NCI-H1436 treated with DMSO at 0.1 percent for 48 hours (cell line): ENCODE measurements at places on chromosomes 12 and 14.
A peak's percentile ranks its signal among the peaks of the same experiment; 100 is the strongest.

DNA sequence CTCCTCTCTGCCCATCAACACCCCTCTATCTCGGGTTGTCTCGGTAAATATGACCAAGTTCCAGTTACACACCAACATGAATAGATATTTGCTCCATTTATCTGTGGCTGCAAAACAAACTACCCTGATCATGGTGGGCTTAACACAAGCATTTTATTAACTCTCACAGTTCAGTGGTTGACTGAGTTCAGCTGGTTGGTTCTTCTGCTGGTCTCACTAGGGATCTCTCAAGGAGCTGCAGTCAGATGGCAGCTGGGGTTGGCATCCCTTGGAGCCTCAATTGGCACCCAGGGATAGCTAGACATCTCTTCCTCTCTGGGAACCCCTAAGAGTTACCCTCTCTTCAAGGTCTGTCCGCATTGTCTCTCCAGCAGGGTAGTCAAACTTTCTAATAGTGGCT, 25.4 kb downstream of the P2RX7 start:
- no peak for DNase-seq

- no peak for DNase-seq
Measured at GRCh38 chr12:31612819-31613218, 21.9 kb upstream of the DENND5B start.

- DNase-seq = no peak
Measured at GRCh38 chr14:22391908-22392565, 197.0 kb downstream of the DAD1 start.

DNA sequence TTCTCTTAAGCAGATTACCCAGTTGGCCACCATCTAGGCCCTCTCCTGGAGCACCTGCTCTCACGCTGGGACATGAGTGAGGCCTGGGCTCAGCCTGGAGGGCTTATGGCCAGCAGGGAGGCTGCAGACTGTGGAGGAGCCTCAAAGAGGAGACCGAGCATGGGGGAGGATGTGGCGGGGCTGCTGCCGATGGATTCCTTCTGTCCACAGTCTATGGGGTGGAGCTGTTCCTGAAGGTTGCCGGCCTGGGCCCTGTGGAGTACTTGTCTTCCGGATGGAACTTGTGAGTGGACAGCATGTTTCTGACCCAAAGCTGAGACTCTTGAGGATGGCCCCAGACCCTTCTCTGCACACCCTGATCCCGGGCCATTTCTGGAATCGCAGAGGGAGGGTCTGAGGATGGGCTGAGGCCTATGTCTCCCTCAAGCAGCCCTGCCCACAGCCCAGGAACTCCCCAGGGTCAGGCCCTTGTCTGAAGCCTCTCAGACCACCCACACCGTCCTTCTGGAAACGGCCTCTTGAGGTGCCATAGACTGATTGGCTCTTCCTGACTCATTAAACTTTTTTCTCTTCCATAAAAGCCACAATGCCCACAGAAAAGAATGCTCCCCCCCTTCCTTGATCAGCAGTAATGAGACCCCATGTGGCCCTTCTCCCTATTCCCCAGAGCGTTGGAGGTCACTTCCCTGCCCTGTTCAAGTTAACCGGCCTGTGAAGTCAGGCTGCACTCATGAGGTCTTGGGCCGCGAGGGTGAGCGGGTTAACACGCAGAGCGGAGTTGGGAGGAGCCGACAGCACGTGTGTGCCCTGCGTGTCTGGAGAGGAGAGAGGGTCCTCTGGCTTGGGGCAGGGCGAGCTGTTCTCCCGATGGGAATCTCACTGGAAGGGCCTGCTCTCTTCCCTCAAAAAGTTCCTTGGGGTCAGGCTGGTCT, 49.0 kb downstream of the SLC8B1 start:
- no peak for DNase-seq

- no peak for DNase-seq
Measured at GRCh38 chr14:64296561-64296960, 2.4 kb upstream of the ESR2 start.

GRCh38 chr12:85179680-85180270, 100.2 kb upstream of the ALX1 start:
- no peak for DNase-seq

- DNase-seq = no peak
Measured at GRCh38 chr12:92650228-92650822, 52.5 kb upstream of the PLEKHG7 start.

DNA sequence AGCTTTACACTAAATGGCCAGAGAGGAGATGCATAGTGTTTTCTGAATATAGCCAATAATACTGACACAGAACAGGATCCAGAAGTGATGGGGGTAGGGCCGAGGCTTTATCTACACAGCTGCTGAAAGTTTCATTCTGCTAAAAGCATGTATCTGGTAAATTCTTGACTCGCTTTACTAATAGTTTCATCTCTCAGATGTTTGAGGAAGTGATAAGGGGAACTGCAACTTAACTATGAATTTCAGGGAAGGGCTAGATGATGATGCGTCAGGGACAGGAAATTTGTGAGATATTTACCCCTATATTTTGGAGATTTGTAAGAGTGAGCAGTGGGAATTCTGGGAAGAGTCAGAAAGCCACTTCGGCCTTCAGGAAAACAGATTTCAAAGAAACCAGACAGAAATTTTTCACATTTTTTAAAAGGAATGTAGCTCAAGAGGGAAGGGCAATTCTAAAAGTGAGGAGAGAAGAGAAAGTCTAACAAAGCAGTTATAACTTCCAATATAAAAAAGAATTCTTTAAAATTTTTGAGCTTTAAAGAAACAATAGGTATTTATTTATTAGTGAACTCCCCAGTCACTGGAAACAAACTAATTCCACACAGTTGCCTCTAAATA, 243.1 kb downstream of the BCAT1 start:
- DNase-seq = no peak

DNA sequence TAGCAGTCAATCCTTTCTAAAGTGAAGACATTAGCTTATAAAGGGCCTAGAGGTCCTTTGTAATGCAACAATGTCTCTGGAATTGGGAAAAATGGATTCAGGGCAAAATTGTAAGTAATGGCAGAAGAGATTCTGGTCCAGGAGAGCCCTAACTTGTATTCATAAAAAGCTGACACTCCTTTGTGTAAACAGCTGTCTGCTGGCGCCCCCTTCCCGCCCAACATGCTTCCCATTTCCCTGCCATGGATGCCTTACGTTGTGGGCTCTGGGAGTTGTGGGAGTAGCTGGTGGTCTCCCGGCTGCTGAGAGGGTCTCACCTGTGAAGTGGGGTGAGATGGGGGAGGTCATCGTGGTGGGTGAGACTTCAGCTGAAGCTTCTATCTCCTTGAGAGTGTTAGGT, 2.3 kb downstream of the ACRBP start:
- DNase-seq = no peak

DNA sequence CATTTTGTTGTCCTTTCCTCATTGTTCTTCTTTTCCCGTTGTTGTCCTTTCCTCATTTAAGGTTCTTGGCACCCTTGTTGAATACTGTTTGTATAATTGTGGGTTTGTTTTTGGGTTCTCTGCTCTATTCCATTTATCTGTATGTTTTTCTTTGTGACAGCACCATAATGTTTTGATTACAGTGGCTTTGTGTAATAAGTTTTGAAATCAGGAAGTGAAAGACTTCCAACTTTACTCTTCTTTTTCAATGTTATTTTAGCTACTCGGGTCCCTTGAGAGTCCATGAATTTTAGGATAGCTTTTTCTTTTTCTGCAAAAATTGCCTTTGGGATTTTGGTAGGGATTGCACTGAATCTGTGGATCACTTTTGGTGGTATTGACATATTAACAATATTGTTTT, 28.1 kb downstream of the ETNK1 start:
- no peak for DNase-seq

- DNase-seq = no peak
Measured at GRCh38 chr12:132148368-132149045, 4.2 kb downstream of the NOC4L start.

DNA sequence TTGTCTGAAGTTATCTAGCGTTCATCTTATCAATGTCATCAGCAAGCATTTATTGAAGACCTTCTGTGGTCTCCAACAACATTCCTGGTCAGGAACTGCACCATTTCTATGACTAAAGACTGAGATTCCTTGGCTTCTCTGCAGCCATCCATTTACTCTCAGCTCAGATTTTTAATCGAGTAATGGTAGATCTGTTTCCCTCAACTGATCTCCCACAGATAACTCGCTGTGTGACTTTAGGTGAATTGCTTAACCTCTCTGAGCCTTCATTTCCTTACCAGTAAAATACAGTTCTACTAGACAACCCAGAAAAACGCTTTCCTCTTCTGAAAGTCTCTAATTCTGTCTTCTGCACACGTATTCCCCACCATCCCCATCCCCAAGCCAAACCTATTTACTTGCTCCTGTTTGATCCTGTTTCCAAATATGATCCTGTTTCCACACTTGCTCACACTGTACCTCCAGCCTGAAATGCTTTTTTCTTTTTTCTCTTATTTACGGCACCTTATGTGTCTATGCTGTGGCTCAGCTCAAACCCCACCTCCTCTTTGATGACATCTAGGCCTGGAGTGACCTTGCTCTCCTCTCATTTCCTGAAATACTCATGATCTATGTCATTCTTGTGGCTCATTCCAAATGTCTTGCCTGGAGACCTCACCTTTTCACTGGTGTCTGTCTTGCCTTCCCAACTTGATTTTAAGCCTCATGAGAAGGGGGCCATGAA, 21.8 kb downstream of the PLXNC1 start:
- DNase-seq = no peak

GRCh38 chr12:47577206-47577989, 128.4 kb downstream of the RPAP3 start:
- no peak for DNase-seq

DNA sequence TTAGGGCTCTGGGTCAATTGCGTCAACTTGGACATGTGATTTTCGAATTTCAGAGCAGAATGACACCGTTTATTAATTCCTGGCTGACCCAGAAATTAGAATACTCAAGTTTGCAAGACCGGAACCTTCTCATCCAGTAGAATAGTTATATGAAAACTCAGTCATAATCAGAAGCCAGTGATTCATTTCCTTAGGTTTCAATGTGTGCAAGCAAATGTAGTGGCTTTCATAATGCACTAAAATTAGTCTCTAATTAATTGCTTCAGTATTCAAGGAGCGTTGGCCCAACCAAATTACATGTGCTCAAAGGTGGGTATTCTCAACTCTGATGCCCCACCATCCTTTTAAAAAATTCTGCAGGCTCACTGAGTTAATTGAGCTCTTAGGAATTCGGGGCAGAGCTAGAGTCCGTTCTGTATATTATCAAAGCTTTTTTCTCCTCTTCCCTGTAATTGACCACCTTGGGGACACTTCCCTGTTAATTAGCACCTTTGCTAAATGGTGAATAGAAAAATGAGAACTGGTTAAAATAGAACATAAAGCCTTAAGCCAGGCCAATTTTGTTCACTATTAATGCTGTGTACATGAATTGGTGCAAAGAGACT, 55.4 kb downstream of the DAO start:
- DNase-seq = peak; percentile 0

DNA sequence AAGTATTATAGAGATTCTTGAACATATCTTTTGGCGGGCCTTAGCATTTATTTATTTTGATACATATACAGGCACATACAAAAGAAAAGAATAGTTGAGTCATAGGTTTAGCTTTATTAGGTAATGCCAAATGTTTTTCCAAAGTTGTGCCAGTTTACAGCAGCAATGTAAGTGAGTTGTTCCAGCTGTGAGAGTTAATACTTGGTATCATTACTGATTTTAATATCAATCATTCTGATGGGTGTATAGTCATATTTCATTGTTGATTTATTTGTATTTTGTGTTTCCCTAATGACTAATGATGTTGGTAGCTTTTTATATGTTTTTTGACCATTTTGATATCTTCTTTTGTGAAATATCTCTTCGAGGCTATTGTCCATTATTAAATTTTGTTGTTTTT, 122.4 kb downstream of the MIPOL1 start:
- no peak for DNase-seq

DNA sequence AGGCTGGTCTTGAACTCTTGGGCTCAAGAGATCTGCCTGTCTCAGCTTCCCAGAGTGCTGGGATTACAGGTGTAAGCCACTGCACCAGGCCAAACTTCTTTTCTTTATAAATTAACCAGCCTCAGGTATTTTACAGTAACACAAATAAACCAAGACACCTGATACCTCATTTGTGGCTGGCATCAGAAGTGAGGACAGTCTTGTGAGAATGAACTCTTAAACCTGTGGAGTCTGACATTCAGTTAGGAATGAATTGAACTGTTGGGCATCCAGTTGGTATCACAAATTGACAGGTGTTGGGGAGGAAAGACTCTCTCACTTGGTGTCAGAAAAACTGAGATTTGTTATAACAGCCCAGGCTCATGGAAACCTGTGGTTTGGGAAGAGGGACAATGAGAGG, 120.5 kb downstream of the DENND5B start:
- no peak for DNase-seq

- DNase-seq = no peak
Measured at GRCh38 chr12:6828781-6829535, 751 bp downstream of the P3H3 start.

GRCh38 chr12:106901276-106901675, 54.4 kb upstream of the TMEM263 start:
- DNase-seq = no peak

DNA sequence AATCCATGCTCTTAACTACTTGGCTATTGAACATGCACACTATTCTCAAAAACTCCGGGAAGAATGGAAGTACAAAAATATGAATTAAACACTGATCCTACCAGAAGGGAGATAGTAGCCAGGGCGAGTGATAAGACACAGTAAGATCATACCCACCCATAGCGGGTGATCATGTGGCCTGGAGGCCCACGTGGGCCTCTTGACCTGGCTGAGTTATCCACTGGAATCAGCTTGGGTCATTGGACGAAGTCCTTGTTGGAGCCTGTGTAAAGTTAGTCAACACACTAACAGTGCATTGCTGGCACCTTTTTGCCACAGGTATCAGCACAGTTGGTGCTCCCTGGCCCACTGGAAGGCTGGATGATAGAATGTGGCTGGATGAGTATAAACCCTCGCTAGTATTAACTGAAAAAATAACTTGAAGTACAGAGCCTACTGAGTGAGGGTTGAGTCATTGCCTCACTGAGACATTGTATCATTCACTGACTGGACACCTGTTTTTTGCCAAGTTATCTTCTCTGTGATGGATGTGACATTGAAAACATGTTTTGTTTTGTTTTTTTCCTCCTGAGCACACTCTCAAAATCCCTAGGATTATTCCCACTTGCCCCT, 149.2 kb upstream of the FUT8 start:
- DNase-seq = no peak

GRCh38 chr14:75198291-75198933, 22.0 kb upstream of the TMED10 start:
- DNase-seq = no peak

DNA sequence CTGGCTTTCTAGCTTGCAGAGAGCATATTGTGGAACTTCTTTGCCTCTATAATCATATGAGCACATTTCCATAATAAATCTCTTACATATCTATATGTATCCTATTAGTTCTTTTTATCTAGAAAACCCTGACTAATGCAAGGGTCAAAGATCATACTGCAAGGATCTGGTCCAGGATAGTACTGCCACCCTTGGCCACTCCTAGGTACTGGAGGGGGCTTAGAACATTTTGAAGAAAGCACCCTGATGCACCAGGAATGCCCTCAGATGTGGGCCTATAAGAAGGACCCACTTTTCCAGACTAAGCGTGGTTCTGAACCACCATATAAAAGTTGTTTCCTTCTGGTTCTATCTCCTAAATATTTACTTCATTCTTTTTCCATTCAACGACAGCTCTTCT, 14.6 kb downstream of the ATXN7L3B start:
- DNase-seq = no peak

- no peak for DNase-seq
Measured at GRCh38 chr12:115771065-115771464, 506.4 kb downstream of the MED13L start.
